NCI-H446 treated with DMSO at 0.1 percent for 48 hours (cell line): ENCODE measurements at places on chromosomes 4 and X.

- DNase-seq: no peak
These were observed 10.3 kb upstream of the ATP10D start for GRCh38 chr4:47474799-47475198.

DNA sequence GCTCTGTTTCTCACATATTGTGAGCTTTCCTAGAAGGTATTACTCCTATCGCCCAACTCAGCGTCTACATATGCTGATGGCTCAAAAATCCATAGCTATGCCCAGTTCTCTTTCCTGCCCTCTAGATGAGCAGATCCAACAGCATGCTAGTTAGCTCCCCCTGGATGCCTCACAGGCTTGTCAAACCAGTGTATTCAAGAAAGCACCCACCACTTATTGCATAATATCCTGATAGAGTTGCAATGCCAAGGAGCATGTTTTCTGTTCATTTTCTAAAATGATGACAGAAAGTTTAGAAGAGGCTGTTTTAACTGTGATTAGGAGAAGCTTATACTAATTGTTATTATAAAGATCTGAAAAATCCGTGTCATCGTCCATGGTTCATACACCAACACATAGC, 1.9 kb upstream of the PACRGL start:
- DNase-seq: no peak

GRCh38 chr4:104138116-104138515, 356.6 kb downstream of the CXXC4 start:
- peak; percentile 58 for DNase-seq

GRCh38 chr4:9944431-9945425, 76.6 kb downstream of the SLC2A9 start:
- DNase-seq: no peak

DNA sequence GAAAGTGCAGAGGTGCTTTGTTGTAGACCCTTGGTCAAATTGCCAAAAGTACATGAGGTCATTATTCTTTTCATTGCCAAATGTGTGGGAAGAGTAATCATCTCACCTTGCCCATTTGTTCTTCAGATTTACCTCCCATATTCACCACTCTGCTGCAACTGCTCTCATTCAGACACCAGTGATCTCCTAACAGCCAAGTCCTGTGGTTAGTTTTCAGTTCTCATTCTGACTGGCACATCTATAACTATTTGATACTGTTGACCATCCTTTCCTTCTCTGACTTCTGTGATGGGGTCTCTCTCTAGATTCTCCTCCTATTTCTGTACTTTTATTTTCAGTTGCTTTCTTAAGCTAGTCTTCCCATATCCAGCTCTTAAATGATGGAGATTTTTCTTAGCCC, 39.8 kb downstream of the GRIA3 start:
- no peak for DNase-seq

- no peak for DNase-seq
These were observed 4.5 kb upstream of the TNIP3 start for GRCh38 chr4:121168446-121169281.

GRCh38 chr4:168794881-168795280, 215.2 kb downstream of the CBR4 start:
- no peak for DNase-seq

DNA sequence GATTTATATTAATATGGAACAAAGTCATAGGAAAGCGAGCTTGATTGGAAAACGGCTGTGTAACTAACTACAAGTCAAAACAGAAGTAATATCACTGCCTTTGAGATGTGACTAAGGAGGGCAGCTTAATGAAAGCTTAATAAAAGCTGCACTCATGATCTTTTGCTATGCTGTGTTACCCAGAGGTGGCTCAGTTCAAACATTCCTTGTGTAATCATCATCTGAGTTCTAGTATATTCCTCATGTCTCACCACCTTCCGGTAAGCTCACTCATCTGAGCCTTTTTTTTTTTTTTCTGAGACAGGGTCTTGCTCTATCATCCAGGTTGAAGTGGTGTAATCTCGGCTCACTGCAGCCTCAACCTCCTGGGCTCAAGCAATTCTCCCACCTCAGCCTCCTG, 5.0 kb downstream of the GRPEL1 start:
- no peak for DNase-seq

DNA sequence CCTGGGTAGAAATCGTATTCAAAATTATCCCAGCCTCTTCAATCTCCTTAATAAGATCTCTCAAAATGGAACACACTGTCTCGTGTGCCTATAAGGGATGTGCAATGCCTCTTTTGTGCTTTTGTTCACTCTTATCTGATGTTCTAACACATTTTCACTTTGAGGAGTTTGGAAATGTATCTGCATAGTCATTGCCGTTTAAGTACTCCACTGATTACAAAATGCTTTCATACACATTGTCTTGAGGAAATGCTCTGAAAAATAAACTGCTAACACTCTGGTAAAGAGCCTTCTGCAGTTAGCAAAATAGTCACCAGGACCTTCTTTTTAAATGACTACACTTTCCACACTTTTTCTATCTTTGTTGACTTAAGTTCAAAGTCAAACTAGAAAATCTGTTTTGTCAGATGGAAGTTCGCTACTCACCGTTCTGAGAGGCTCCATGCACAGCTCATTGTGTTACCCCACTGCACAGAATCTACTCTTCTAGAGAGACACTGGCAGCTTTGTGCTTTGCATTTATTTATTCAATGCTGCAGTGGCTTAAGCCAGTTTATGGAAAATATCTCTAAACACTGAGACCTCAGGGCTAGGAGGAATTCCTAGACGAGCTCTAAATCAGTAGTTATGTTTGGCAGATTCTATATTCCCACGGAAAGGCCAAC, 159.0 kb downstream of the CHIC2 start:
- DNase-seq: no peak
